ENCODE measurements at places on chromosomes 1 and 21.
A peak's percentile ranks its signal among the peaks of the same experiment; 100 is the strongest.

DNA sequence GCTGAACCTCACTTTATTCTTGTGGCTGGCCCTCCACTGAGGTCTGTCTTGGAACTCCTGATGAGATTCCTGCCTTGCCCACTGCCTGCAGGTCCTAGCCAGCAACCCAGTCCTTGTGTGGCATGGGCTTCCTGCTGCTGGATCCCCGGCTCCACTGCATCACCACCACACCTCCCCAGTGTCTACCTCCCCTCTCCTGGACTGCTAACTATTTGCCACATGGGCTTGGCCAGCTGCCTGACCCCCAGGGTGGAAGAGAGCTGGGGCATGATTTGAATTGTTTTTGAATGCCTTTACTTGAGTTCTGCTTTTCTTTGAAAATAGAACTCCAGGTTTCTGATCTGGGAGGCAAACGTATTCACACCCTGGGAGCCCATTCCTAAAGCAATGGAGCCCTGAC is 41.2 kb downstream of the SPAG17 start:
- DNase-seq, result no peak

DNA sequence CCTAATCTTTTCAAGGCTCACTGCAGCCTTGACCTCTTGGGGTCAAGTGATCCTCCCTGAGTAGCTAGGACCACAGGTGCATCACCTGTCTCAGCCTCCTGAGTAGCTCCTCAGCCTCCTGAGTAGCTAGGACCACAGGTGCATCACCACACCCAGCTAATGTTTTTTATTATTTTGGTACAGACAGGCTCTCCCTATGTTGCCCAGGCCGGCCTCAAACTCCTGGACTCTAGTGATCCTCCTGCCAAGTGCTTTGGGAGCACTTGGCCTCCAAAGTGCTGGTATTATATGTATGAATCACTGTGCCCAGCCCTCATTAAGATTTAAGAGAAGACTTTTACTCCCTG is 58.5 kb upstream of the S1PR1 start:
- DNase-seq, result no peak

DNA sequence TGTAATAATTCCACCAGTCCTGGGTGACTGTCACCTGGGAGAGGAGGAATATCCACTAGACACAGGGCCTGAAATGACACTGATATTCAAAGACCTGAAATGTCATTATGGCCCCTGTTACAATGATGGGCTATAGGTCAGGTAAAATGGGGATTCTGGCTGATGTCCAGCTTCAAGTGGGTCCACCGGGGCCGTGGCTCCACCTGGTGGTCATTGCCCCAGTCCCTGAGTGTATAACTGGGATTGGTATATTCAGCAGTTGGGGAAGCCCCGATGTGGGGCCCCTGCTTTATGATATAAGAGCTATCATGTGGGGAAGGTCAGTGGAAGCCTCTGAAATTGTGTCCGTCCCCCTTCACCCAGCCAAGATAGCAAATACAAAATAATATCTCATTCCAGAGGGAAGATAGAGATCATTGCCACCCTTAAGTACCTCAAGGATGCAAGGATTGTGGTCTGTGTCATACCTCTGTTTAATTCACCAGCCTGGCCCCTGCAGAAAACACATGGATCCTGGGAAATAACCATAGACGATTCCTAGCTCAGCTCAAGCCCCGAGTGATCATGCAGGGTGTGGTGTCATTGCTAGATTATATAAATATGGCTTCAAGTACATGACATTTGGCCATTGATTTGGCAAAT is 19.4 kb downstream of the PLEKHO1 start:
- peak; percentile 63 for DNase-seq

- no peak for DNase-seq
Observed at GRCh38 chr21:44449473-44450363, 5.6 kb upstream of the LRRC3 start.

DNA sequence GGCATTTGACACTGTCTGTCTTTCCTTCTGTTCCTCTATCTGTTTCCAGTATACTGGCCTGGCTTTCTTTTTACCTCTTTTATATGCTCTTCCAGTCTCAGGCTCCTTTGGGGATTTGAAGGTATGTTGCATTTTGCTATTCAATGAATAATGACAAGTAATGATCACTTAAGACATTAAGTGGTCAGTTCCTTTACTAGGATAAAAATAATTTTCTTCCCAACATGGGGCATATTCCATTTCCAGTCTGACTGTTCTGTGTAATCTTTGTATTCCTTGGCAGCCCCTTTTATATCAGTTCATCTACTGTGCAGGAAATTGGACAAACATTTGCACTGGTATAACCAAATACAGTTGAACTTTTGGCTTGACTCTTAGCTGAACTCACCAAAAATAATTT is 15.6 kb downstream of the METTL18 start:
- no peak for DNase-seq

DNA sequence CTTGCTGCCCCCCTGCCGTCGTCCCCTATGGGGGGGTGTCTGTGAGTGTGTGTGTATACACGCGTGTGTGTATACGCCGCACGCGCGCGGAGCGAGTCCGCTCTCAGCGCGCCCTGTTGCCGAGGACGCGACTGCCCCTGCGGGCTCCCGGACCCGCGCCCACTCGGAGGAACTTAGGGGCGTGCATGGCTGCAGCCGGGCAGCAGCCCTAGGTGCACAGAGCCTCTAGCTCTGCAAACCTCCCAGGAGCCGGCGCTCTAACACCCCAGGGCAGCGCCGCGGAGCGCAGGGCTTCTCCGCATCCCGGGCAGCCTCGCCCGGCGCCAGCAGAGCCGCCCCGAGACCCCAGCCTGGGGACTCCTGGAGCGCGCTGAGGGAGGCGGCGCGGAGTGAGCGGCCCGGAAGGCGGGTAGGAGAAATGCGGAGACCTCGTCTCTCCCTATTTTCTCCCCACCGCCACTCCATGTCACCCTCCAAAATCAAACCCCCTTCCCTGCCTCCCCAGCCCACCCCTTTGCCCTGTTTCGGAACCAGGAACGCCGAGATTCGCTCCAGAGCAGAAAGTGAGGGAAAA is 574 bp downstream of the ITPKB start:
- DNase-seq, result peak; percentile 32

DNA sequence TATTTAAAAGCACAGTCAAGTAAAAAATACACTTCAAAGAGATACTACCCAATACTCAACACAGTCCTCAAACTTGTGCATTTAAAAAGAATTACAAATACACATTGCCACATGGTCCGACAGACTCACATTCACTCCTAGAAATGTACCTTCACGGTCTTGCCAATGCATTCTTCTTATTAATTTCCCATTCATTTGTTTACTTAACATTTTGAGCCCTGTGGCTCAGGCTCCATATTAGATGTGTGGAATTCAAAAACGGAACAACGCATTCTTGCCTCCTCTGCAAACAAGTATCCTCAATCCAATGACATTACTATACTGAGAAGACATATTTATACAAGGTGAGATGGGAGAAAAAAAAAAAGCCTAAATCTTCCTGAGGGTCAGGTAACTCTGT is 2.5 kb upstream of the DUSP23 start:
- DNase-seq, result no peak

- peak; percentile 14 for DNase-seq
Observed at GRCh38 chr1:155504207-155504606, 58.4 kb downstream of the ASH1L start.

GRCh38 chr1:56508523-56508983 is 70.8 kb downstream of the PLPP3 start:
- DNase-seq, result no peak

GRCh38 chr21:15264084-15264665 is 199.4 kb upstream of the NRIP1 start:
- peak; percentile 76 for DNase-seq

DNA sequence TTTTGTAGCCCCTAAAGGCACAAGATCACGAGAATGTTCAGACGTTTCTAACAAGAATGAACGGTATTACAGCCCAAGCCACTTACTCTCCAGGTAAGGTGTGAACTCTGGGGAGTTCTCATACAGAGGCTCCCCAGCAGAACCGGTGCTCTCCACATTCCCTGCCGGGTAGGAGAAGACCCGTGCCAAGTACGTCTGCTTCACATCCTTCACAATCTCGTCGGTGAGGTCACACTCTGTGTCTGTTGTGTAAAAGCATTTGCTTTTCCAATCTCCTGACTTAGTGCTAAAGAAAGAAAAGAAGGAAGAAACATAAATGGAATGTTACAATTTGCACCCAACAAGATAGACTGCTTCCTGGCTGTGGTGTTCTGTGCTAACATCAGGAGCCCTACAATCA is 5.7 kb downstream of the F3 start:
- DNase-seq, result no peak

GRCh38 chr21:41167348-41168342 is at the start of gene BACE2:
BACE2 (plus strand) TSS chr21:41168160; CDS start chr21:41168264, 104 bp downstream.
- peak; percentile 33 for DNase-seq

All from NCI-H1105 (cell line).